ENCODE measurements at places on chromosomes 1 and 21.

DNA sequence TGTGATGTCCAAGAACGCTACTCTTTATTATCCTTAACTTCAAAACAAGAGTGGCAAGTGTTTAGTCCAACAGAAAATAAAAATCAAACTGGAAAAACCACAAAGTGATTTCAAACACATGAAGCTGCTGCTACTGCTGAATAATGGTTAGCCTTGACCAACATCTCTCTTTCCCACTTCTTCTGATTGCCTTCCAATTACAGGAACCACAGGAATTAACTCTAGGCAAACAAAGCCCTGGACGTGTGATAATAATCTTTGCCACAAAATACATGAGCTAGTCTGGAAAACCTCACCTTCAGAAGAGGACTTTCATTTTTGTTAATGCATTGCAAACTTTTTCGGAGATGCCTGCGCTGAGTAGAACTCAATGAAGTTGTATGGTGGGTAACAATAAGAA, 48.6 kb upstream of the COL11A1 start:
- no peak for DNase-seq

DNA sequence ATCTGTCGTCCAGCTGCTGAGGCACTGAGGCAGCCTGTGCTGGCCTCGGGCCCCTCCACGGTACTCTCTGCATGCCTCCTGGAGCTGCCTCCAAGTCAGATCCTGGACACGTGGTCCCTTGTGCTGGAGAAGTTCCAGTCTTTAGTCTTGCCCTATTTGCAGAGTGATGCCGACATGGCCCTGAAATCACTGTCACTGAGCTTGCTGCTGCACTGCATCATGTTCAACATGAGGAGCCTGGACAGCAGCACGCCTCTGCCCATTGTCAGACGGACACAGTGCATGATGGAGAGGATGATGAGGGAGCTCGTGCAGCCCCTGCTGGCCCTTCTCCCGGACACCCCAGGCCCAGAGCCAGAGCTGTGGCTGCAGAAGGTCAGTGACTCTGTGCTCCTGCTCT, 10.0 kb downstream of the URB2 start:
- no peak for DNase-seq

DNA sequence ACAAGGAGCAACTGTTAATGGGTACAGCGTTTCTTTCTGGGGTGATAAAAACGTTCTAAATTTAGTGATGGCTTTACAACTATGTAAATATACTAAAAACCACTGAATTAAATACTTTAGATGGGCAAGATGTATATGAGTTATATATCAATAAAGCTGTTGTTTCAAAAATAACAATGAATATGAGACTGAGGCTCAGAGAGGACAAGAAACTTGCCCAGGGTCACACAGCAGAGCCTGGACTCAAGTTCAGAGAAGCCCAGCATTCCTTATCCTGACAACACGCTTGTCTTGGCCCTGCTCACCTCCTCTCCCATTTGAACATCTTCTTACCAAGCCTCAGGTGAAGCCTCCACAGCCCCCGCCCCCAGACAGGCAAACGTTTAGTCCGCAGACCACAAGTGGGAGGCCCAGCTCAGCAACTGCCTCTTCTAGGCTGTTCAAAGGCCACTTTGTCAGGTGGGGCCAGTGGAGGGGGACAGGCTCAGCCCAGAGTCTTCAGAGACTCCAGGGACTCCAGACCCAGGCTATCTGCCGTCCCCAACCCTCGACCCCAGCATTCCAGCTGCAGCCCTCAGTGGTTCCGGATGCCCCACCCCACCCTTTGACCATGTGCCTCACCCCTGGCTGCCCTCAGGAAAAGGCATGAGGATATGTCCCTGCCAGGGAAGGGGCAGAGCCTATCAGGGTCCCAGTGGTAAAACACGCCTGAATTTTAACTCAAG, 17.9 kb downstream of the SDC3 start:
- no peak for DNase-seq

DNA sequence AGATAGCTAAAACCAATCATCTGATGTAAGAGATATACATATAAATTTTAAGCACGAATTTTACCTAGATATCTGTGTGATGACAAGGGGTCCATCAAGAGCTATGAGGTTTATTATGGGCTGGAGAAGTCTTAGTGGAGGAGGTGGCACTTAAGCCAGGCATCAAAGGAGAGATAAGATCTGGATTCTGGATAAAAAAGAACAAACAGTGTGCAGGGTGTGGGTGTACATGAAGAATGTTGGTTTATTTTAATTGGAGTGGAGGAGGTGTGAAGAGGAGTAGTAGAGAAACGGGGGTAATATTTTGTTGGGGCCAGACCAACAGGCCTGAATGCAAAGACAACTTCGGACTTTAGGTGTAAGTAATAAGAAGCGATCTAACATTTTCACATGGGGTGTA, 80.6 kb downstream of the TM2D1 start:
- no peak for DNase-seq

- DNase-seq = no peak
Measured at GRCh38 chr1:115261496-115261895, 76.6 kb downstream of the NGF start.

DNA sequence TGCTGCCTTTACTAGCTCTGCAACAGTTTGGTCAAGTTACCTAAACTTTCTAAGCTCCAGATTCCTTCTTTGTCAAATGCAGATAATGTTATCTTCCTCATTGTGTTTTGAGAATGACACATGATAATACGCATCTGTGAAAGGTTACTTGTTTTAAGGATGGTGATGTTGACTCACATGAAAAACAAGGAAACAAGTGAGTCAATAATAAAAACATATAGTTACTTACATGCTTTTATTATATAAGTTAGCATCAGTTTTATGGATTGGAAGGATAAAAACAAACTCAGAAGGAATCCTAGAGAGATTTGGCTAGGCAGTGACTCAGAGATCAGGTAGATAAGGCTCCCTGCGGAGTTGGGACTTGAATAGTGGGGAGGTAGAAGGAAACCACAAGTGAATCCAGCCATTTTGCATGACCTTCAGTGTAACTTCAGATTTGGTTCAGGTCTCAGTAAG, 144.6 kb downstream of the LMO4 start:
- no peak for DNase-seq

DNA sequence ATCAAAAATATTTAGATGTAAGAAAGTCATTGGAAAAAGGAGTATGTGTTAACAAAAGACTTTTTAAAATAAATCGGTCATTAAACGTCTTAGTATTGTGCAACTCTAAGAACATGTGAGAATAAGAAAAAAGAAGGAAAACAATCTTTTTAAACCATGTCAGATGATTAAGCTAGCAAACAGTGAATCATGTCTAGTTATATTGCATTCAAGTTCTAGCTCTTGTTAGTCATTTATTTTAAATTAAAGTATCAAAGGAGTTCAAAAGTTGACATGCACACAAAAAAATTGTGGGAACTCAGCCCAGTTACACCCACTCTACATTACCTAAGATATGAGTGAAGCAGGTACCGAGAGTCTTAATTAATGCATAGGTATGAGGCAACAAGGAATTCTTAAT, 9.8 kb downstream of the FRRS1 start:
- DNase-seq = no peak

GRCh38 chr1:223034270-223034798, 108.7 kb downstream of the TLR5 start:
- no peak for DNase-seq

GRCh38 chr1:94104776-94105580, 16.0 kb downstream of the ABCA4 start:
- DNase-seq = no peak

Data from pulmonary artery endothelial cell (primary cell).